Epithelial cell of prostate (primary cell): ENCODE measurements at places on chromosomes 7 and 10.

GRCh38 chr7:15914611-15915010 lies 228.1 kb upstream of the MEOX2 start:
- no peak for DNase-seq

DNA sequence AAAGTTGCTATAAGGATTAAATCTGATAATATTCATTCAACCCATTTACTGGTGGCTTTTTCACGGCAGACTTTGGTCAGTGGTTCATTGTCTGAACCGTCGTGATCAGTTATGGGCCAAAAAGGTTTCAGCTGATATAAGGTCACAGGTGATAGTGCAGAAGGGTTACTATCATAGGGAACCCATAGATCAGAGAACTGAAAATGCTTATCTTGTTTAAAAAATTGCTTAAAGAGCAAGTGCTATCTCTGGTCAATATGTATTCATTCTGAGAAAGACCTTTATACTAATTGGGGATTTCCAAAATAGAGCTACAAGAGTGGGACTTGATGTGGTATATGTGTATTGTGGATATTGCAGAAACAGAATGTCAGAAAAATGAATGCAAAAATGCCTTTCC lies 147.8 kb upstream of the SEMA3E start:
- DNase-seq, result no peak

GRCh38 chr7:27185013-27185853 lies at the start of gene HOXA11:
Gene HOXA11 (minus strand): TSS chr7:27185232. CDS start chr7:27185144, 88 bp downstream.
- peak; percentile 98 for DNase-seq

- DNase-seq, result no peak
Observed at GRCh38 chr7:16646472-16647072, 591 bp downstream of the BZW2 start.

- no peak for DNase-seq
Observed at GRCh38 chr10:84329196-84329611, 815 bp downstream of the CCSER2 start.

GRCh38 chr7:116211006-116211912 lies 920 bp downstream of the TES start:
- peak; percentile 71 for DNase-seq
